Stimulated activated CD8-positive, alpha-beta memory T cell treated with anti-CD3 and anti-CD28 coated beads, Interleukin-12 subunit alpha, Interleukin-12 subunit beta, amount 100 ng/mL, for 4 hours (primary cell): ENCODE measurements at places on chromosomes 4 and X.

DNA sequence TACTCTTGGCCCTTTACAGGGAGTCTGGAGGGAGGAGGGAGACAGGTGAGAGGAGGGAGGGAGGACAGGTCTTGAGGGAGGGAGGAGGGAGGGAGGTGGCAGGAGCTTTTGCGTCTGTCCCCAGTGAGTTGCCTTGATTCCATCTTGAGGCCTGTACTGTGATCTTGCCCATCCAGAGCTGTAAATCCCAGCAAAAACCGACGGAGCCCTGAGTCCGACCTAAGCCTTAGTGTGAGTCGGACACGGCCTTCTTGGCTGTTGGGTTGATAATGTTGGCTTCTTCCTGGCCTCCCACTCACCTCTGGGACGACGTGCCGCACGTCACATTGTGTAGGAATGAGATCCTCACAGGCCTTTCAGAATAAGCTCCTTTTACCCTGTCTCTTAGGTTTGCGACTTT, 72.5 kb downstream of the RGS12 start:
- DNase-seq = no peak

DNA sequence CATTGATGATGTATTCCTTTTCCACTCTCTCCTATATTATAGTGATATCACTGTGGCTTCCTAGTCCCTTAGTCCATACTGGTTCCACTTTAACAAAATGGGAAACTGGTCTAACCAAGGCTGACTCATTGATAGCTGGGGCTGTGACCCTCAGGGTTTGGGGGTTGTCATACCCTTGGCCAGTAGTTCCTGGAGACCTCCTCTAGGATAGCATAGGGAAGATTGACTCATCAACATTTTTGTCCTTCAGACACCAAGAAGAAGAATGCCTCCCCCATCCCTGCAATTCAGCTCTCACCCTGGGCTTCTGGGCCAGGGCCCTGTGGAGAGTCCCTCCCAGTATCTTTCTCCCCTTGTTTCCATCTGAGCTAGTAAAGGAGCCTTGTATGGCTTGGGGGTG, 68.8 kb upstream of the PRPS1 start:
- no peak for DNase-seq

DNA sequence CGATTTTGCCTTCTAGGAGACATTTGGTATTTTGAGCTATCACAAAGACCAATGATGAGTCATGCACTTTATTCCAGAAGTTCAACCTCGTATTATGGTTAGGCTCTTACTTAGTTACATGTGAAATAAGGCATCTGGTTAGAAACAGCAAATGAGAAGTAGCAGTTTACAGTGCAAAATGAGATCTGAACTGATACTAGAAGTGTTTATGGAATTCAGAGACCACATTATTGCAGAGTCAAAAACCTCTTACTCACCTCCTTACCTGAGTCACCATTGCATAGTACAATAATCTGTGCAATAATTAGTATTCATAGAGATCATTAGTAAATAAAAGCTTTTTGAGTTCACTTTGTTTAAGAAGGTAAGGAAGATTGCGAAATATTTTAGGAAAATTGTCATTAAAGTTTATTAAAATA, 38.7 kb downstream of the SEC24B start:
- DNase-seq = no peak

GRCh38 chr4:946103-946450, 13.8 kb downstream of the TMEM175 start:
- DNase-seq = no peak

- no peak for DNase-seq
Measured at GRCh38 chr4:152565333-152565732, 29.4 kb upstream of the FBXW7 start.

GRCh38 chrX:107374831-107375230, 74.6 kb upstream of the FRMPD3 start:
- DNase-seq = no peak

GRCh38 chr4:123102897-123103471, 180.6 kb upstream of the NUDT6 start:
- DNase-seq = no peak

DNA sequence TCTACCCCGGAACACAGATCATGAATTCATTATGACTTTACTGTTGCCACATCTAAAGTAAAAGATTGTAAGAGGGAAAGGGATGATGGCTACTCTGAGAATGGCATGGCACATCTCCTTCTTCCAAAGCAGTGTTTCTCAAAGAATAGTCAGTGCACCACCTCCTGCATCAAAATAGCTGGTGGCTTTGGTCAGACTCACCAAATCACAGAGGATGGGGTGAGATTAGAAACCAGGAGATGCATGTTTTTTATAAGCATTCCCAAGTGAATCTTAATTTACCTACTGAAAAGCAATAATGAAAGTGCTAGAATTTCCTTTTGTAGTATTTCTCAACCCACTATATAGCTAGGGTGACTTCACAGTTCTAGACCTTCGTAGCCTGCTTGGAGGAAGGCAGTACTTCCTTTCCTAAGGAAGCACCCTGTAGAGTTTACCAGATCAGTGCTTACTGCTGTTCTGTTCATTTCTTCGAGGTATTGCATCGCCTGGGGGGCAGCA, 340.8 kb upstream of the KLF3 start:
- DNase-seq = no peak

GRCh38 chrX:20217271-20217670, 49.4 kb downstream of the RPS6KA3 start:
- DNase-seq = no peak

- no peak for DNase-seq
Measured at GRCh38 chr4:123744664-123745290, 348.2 kb downstream of the SPRY1 start.

DNA sequence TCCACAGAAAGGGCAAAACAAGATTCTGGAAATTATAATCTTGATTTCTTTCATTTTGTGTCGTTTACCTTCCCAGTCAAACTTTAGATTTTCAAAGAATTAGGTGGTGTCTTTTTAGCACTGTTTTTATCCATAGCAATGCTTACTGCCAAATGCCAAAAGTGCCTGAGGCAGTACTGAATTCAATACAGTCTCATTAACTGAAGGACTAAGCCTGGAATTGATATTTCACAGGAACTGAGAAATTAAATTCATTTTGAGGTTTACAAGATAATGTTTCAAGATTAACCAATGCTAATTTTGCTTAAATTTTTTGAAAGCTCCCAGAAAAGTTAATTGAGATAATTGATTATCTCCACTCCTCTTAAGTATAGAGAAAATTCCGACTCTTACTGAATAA, 68.8 kb upstream of the ARHGAP24 start:
- DNase-seq = no peak

- DNase-seq = no peak
Measured at GRCh38 chrX:16839852-16840460, 30.2 kb downstream of the RBBP7 start.

DNA sequence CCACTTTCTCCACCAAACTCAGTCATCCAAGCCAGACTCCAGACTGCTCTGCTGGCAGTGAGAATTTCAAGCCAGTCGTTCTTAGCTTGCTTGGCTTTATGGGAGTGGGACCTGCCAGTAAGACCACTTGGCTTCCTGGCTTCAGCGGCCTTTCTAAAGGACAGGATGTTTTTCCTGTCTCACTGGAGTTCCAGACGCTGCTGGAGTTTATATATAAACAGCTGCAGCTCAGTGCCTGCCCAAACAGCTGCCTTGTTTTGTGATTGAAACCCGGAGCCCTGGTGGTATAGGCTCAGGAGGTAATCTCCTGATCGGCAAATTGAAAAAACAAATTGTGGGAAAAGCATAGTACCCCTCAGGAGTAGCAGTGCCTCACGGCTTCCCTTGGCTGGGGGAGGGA, 1165.8 kb upstream of the ADGRL3 start:
- no peak for DNase-seq

GRCh38 chr4:81335122-81335912, 120.3 kb upstream of the PRKG2 start:
- no peak for DNase-seq

- no peak for DNase-seq
Measured at GRCh38 chr4:106315476-106315967, 487 bp downstream of the TBCK start.

DNA sequence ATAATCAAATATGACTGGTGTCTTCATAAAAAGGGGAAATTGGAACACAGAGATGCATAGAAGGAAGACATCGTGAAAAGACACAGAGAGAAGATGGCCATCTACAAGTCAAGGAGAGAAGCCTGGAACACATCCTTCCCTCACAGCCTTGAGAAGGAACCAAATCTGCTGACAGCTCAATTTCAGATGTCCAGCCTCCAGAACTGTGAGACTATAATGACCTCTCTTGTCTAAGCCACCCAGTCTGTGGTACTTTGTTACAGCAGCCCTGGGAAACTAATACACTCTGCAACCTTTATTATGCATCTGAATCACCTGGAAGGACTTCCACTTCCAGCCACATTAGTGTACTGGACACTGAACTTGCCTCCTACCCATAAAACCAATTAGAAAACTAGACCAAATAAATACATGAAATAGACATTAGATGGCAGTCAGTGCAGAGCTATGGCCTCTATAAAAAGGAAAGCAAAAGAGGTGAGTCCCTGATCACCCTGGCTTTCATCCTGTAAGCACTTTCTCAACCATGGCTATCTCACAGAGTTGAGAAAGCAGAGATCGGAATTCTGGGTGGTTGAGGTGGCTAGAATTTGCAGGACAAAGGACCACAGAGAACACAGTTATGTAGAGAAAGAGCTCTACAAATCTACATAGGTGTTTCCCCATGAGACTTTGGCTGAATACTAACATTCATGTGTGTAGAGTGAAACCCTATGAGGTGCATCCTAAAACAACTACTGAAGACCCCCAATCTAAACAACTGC, 25.7 kb downstream of the GAB3 start:
- no peak for DNase-seq

GRCh38 chrX:53704294-53704693, 17.8 kb upstream of the HUWE1 start:
- DNase-seq = no peak

GRCh38 chrX:28876408-28876807, 289.2 kb downstream of the IL1RAPL1 start:
- DNase-seq = no peak

DNA sequence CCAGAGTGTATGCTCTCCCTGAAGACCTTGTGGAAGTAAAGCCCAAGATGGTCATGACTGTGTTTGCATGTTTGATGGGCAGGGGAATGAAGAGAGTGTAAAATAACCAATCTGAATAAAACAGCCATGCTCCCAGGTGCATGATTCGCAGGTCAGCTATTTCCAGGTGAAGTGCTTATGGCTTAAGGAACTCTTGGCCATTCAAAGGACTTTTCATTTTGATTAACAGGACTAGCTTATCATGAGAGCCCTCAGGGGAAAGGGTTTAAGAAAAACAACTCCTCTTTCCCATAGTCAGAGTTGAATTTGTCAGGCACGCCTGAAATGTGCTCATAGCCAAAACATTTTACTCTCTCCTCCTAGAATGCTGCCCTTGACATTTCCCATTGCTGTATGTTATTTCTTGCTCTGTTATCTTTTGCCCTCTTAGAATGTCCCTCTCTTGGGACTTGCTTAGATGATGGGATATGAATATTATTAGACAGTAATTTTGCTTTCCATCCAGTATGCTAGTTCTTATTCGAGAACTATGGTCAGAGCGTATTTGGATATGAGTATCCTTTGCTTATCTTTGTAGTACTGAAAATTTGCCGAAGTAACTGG, 88.6 kb downstream of the PLS3 start:
- DNase-seq = no peak

GRCh38 chr4:26765515-26765914, 95.1 kb upstream of the STIM2 start:
- no peak for DNase-seq

- no peak for DNase-seq
Measured at GRCh38 chrX:153662266-153662665, 11.3 kb downstream of the PNCK start.

DNA sequence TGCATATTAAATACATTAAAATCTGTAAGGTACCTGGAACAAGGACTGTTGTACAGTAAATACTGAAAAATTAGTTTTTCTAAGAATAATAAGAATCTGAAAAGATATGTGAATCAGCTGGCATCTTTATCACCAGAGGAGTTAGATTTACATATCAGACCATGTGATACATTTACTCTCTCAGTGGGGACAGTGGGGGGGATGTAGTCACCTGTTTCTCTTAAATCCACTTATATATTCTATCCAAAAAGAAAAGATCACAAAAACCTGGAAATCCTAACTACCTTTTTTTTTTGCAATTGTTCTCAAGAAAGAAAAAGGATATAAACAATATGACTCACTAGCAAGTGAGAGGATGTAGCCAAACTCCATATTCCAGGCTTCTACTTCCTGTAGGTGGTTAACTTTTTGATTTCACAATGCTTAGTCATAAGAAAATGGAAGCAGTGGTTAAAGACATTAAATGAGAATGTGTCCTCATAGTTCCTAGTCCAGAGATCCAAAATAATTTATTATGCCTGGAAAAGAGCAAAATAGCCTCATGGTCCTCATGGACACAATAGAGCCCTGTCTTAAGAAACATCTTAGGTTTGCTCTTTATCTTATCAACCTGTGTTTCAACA, 22.5 kb upstream of the MYOZ2 start:
- no peak for DNase-seq

- no peak for DNase-seq
Measured at GRCh38 chr4:3077796-3078195, 3.3 kb downstream of the HTT start.

DNA sequence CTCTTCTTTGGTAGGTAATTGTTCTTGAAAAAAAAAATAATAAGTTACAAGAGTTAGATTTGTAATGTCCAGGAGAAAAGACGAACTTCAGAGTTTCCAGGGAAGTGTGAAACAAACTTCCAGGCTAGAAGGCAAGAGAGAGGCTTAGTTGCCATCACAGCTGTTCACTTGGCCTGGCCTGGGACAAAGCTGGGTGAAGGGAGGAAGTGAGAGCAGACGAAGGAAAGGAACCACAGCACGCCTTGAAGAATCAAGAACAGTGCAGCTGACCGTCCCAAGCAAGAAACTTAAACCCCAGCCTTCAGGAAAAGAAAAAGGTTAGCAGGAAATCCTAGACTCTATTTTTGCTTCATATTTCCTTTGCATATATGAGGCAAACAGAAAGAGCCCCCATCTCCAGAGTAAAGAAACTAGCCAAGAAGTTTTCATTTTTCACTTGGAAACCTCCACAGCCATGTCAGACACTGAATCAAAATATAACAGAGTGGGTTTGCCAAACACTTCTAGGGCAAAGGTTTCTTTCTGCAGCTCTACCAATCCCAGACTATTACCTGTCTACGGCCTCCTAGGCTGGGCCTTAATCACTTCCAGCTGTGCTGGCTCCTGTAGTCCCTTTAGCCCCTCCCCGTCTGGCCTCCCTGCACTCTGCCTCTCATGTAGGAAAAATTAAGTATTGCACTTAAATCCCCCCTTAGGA, 209.6 kb downstream of the SPATA18 start:
- no peak for DNase-seq

- DNase-seq = no peak
Measured at GRCh38 chr4:149766135-149766534, 49.5 kb downstream of the IQCM start.

- DNase-seq = no peak
Measured at GRCh38 chr4:183832776-183833450, 72.2 kb upstream of the STOX2 start.

- DNase-seq = no peak
Measured at GRCh38 chr4:91436556-91436955, 867.2 kb upstream of the GRID2 start.

- no peak for DNase-seq
Measured at GRCh38 chr4:111923786-111924185, 221.5 kb upstream of the FAM241A start.
